Parietal lobe (tissue), 2 donors: ENCODE measurements at places on chromosomes 2 and 18. TPM values are rescaled to one million over a fixed set of nuclear protein-coding genes. Genes with fewer than 3 reads are reported as not detected.

Gene SLC4A3
- 34.4 TPM for total RNA-seq

Gene GREB1L
- 0.94 TPM for total RNA-seq

Gene TUBA3D
- not detected for total RNA-seq

Gene AQP12A
- total RNA-seq, result not detected

Gene GKN2
- total RNA-seq, result not detected

Gene MDH1B
- total RNA-seq, result 4.7 TPM

Gene TDRD15
- not detected for total RNA-seq

Gene SIX3
- 0.31 TPM for total RNA-seq

Gene SPIRE1
- total RNA-seq, result 163 TPM

Gene SCYGR4
- total RNA-seq, result not detected

Gene LYPD6B
- total RNA-seq, result 13.8 TPM

Gene TRAF3IP1
- 17.2 TPM for total RNA-seq

Gene CASP10
- 2.2 TPM for total RNA-seq

Gene GAREM1
- total RNA-seq, result 33.5 TPM
